Stimulated activated CD8-positive, alpha-beta memory T cell treated with anti-CD3 and anti-CD28 coated beads, Interleukin-7, amount 100 ng/mL, for 1 hour (primary cell): ENCODE measurements at places on chromosomes 4 and X.

DNA sequence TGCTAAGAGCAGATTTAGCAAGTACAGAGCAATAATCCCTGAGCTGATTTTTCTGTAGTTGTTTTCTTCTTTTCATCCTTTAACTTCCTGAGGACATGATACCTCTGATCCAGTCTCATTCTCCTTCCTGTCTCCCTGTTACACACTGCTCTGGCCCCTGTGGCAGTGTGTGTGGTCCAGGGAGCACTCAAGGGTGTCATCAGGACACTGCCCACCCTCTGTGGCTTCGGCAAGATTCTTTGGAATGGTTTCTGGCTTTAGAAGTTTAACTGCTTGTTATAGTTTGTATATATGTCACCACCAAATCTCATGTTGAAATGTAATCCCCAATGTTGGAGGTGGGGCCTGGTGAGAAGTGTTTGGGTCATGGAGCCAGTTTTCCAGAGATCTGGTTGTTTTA lies 637.3 kb downstream of the BCOR start:
- no peak for DNase-seq

- DNase-seq: no peak
Observed at GRCh38 chr4:87009095-87009648, 74.4 kb downstream of the AFF1 start.

DNA sequence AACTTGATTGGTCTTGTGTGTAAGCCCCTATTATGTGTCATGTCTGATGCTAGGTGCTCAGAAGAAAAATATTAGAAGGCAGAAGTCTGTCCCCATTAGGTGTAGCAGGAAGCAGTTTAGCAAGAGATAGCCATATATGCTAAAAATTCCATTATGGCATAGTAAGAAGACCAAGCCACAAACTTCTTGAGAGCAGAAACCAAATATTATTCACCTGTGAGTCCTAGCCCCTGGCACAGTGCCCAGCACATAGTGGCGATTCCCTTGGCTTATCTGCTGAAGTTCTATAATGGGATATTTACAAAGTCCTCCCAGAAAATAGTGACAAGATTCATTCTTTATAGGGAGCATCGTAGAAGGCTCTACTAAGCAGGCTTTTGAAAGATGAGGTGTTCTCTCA lies 174.4 kb downstream of the RAB28 start:
- no peak for DNase-seq

GRCh38 chr4:145871209-145871608 lies 67.4 kb downstream of the ZNF827 start:
- DNase-seq: no peak

GRCh38 chr4:53484911-53485657 lies 106.2 kb downstream of the LNX1 start:
- no peak for DNase-seq

GRCh38 chr4:125693228-125693627 lies 378.5 kb downstream of the FAT4 start:
- DNase-seq: no peak

- no peak for DNase-seq
Observed at GRCh38 chrX:352582-353314, 34.0 kb downstream of the PPP2R3B start.

GRCh38 chr4:123816462-123816861 lies 419.9 kb downstream of the SPRY1 start:
- DNase-seq: no peak
